ENCODE measurements at places on chromosomes 7 and 10.

DNA sequence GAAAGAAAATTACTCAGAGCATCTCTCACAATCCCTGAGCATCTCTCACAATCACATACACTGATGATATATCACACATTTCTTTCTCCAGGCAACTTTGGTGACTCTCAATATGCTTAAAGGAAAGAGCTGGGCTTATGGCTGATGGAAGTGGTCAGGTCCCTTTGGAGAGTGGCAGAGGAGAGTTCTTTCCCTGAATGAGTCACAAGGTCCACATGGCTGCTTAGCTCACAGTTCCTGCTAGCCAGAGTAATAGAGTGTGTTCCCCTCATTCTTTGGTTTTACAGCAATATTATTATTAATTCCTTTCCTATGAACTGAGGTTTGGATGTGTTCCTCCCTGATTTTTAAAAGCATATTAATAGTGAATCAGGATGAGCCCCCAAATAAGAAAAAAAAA is 287.4 kb downstream of the C7orf25 start:
- DNase-seq = no peak

GRCh38 chr10:43199684-43200537 is 61.7 kb downstream of the CSGALNACT2 start:
- no peak for DNase-seq

DNA sequence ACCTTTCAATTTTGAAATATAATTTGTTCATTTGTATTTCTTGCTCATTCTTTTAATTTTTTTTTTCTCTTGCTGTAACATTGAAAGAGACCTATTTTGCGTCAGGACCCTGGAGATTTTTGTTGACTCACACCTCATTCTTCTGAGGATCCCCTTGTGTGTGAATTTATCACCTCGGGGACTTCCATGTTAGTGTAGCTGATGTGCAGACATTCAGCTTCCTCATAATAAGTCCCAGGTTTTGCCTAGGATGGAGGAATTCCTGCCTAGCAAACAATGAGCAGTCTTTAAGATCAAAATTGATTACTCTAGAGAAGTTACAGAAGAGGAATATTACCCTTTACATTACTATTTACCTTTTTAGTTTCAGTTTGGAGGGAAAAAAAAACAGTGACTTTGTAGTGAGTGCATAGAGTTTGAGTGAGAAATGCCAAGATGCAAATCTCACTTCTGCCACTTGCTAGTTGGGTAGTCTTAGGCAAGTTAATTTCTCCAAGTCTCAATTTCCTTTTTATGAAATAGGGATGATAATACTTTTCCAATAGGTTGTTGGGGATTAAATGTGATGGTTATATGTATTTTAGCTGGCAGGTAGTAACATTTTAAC is 14.3 kb downstream of the TES start:
- DNase-seq = peak; percentile 38

DNA sequence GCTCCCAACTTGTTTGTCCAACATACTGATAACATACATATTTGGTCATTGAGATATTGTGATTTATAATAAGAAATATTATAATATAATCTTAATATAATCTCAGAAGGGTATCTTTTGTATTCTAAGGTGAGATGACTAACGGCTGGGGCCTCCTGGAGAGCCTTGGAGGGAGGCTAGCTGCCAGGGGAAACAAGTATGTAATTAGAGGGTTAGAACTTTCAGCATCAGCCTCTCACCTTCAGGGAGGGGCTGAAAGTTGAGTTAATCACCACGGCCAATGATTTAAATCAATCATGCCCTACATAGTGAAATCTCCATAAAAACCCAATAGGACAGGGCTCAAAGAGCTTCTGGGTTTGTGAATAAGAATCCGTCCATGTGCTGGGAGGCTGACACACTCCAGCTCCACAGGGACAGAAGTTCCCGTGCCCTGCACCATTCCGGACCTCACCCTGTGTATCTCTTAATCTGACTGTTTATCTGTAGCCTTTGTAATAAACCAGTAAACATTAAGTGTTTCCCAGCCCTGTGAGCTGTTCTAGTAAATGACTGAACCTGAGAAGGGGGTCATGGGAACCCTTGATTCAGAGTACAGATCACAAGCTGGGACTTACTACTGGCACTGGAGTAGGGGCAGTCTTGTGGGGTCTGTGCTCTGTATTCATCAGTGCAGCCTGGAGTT is 86.3 kb upstream of the STEAP1B start:
- no peak for DNase-seq
